LoVo (cell line): ENCODE measurements at places on chromosomes 6 and 20.

DNA sequence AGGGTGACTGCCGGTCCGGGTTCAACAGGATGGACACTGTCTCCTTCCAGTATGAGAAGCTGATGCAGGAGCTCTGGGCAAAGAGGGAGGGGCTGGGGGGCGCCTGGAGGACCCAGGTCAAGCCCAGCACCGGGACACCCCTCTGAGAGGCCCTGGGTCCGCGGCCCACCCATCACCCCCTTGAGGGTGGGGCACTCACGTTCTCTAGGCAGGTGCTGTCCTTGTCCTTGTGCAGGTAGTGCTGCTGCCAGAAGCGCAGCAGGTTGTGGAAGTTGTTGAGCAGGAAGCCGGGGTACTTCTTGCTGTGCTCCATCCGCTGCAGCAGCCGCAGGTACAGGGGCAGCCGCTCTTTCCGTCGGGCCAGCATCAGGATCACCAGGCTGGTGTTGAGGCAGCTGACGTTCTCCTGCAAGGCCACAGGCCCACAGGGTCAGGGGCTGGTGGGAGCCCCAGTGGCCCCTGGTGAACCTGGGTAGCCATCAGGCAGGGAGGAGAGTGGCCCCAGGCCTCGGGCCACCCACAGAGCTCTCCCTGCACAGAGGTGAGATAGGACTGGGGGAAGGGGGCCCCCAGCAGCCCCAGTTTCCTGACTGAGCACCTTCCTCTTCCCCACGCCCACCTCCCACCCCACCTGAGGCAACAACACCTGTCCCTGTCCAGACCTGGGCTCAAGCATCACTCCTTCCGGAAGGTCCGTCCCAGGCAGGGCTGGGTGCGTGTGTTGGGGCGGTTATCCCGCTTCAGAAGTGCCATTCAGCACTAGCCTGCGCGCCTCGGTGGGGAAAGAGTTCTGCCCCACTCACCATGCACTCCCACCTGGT lies 47.8 kb downstream of the MYH7B start:
- DNase-seq: no peak

GRCh38 chr6:136226674-136227377 lies 23.3 kb downstream of the MTFR2 start:
- DNase-seq: no peak

DNA sequence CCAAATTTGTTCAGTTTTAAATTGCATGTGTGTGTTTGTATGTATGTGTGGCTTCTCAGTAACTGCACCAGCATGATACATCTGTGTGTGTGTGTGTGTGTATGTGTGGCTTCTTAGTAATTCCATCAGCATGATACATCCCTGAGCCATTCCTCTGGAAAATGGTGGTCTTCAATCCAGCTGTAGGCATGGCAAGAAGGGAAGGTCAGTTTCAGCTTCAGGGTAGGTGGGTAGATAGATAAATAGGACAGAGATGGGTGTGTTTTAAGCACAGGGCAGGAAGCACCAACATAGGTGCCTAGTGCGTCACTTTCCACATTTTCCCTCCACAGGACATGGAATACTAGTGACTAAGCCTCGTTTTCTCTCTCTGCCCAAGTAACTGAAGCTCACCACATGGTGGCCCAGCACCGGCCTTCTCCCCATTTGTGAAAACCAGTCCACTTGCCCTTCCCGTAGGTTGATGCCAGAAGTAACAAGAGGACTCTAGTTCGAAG lies 82.9 kb downstream of the RPP40 start:
- no peak for DNase-seq

DNA sequence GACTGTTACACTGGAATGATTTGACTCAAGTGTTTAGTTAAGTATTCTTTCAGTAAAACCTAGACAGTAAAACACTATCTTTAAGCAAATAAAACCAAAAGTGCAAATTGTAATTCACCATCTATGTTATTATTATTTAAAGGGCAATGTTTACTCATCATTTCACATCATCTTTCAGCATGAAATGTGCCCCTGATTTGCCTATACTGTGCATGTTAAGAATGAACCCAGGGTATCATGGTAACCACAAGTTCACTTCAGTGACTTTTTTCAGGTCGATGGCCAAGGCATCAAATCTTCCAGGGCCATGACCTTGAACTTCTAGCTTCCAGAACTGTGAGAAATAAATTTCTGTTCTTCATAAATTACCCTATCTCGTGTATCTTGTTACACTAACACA lies 2.1 kb upstream of the HLA-DOB start:
- no peak for DNase-seq

GRCh38 chr20:15609921-15610320 lies 963.3 kb downstream of the KIF16B start:
- DNase-seq: no peak

GRCh38 chr6:144316862-144317195 lies 31.7 kb downstream of the UTRN start:
- no peak for DNase-seq

DNA sequence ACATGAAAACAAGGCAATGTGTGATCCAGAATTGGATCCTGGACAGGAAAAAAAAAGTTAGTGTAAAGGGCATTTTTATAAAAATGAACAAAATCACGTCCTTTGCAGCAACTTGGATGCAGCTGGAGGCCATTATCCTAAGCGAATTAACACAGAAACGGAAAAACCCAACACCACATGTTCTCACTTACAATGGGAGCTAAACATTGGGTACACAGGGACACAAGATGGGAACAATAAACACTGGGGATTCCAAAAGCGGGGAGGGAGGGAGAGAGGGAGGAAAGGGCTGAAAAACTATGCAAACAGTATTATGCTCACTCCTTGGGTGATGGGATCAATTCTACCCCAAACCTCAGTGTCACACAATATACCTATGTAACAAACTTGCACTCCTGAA lies 91.4 kb upstream of the BTBD3 start:
- no peak for DNase-seq

DNA sequence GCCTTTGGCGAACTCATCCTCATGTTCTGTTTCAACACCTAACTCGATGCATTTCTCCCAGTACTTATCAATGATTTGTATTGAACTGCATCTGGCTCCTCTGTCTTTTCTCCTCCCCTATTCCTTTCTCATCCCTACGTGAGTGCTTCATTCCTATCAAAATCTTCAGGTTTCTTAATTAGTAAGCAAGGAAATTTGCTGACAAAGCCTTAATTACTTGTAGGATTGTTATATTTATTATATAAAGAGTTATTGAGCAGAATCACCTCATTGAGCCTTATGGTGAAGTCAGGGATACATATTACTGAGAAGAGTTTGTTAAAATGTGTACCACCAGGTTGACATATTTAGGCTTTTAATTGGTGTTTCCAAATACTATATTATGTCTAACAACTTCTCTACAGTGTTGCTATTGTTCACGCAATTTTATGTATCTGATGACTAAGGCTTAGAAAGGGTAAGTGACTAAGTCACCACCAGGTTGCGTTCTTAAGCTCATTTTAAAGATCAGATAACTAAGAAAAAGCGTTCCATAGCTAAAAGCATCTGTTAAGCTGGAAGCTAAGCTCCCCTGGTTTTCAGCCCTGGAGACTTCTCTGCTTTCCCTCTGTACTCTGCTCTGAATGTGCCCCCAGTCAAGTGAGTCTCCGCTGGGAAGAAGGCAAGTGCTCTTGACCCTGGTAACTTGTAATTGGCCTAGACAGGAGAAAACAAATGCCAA lies 18.9 kb downstream of the SCGN start:
- DNase-seq: no peak

- no peak for DNase-seq
Observed at GRCh38 chr6:43766964-43767461, 3.0 kb upstream of the VEGFA start.

- peak; percentile 80 for DNase-seq
Observed at GRCh38 chr6:35024551-35025054, 116.5 kb downstream of the TCP11 start.

DNA sequence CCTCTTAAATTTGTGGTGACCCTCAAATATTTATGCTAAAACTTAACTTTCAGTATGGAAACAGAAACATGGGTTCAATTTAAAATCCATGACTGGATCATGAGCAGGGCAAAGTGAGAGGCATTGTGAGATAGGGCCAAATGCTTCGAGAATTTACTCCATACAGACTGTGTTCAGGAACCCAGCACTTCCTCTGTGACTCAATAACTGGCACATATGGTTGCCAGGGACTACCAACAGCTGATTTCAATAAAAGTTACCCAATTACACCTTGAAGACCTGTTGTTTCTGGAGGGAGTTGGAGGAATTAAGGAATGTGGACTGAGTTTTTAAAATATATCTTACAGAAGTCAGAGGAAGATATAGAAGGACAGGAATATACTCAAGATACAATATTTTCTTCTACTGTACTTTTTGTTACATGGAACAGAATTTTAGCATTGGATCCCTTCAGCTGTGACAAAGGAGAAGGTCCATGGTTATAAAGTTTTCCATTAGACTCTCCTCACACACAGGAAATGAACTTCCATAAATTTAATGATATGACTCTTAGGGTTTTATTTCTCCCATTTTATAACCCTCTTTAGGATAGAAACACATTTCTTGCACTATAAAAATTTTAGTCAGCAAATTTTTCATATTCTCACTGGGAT lies 258.5 kb downstream of the KHDC1L start:
- no peak for DNase-seq

GRCh38 chr6:127131772-127132376 lies 13.4 kb downstream of the RSPO3 start:
- no peak for DNase-seq

DNA sequence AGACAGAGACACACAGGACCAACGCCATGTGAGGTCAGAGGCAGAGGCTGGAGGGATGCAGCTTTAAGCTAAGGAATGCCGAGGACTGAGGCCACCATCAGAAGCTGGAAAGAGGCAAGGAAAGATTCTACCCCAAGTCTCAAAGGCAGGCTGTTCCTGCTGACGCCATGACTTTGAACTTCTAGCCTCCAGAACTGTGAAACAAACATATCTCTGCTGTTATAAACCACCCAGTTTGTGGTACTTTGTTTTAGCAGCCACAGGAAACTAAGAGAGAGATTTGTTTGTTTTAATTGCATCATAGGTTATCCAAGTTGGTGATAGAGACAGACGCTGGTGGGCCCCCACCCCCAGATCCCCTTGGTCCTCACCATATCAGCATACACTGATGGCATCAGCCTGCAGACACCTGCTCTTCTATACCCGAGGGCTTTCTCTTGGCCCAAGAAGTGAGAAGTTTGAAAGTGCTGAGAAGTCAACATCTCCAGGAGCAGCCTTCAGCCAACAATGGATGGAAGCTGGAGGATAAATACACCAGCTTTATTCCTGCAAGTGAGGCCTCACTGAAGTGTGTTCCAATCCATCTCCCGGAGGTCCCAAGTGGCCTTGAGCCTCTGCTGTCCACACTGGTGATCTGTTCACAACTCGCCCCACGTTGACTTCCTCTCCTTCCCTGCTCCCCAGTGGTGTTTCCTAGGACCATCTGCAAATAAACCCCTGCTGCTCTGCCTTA lies 154.7 kb downstream of the BTBD3 start:
- no peak for DNase-seq

DNA sequence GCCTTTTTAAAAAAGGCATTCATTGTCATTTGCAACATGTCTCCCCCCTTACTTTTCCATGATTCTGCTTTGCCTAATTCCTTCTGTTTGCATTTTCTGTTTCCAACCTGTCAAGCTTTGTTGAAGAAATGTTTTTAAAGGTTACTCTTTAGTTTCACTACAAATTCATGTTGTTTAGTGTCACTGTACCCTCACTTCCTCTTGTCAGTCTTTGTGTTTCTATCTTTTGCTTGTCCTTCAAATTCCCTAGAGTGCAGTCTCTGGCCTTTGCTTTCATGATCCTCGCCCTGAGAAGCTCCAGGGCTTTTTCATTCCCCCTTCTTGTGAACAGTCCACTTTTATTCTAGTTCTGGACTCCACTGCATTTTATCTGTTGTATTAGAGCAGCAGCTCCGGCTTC lies 90.6 kb downstream of the MAP3K4 start:
- no peak for DNase-seq

DNA sequence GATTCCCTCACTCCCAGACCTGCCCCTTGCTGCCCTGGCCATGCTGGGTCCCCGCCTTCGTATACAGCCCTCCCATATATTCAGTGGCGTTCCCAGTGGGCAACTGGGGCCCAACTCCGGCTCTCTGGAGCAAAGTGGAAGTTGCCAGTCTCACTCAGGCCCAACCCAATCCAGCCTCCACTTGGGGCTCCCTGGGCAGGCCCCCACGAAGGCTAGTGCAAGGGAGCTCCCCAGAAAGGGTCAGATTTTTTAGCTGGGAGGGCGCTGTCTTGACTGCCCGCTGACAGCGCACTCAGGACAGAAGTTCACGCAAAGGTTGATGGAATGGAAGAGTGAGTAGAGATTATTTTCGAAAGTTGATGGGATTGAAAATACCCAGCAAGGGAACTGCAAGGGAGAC lies 5.9 kb downstream of the TP53TG5 start:
- DNase-seq: no peak

GRCh38 chr20:19953606-19954005 lies 63.6 kb upstream of the NAA20 start:
- no peak for DNase-seq
